NCI-H1048 (cell line): ENCODE measurements at places on chromosomes 6 and 20.

- no peak for DNase-seq
These were observed 170.6 kb downstream of the TASP1 start for GRCh38 chr20:13468166-13468565.

GRCh38 chr6:160036331-160036695 lies 67.4 kb downstream of the IGF2R start:
- no peak for DNase-seq

DNA sequence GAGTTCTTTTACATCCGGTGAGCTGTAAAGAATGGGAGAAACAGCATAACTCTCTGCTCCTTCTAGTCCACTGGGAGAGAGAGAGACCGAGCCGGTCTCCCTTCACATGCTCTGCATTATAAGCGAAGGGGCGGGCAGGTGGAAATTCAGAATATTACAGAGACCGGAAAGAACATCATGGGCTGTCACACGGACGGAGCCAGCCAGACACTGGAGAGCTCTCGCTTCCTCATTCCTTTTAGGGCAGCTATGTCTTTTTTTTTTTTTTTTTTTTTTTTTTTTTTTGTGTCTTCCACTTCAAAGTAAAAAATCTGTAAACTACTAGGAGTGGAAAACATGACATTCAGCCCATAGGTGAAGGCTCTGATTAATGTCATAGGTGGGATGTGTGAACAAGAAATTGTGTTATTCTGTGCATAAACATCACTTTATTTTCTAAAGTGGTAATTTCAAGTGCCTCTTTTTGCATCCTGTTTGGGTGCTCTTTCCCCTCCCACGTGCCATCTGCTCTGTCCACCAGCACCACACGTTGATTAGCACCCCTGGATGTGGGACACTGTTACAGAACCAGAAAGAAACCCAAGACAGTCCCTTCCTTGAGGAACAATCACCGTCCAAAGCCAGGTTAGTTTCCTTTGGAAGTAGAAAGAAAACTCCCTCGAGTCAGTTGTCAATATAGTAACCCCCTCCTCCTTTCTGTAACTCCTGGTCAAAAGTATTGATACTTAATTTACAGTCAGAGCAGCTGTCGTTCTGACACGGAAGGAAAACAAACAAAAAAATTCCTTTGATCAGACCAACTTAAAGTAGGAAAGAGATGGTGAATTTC lies at the start of gene TAGAP:
TAGAP (minus strand) TSS at position 93 of the 829 bp plus-strand sequence. CDS start 845 bp downstream, outside the sequence.
- DNase-seq: no peak

DNA sequence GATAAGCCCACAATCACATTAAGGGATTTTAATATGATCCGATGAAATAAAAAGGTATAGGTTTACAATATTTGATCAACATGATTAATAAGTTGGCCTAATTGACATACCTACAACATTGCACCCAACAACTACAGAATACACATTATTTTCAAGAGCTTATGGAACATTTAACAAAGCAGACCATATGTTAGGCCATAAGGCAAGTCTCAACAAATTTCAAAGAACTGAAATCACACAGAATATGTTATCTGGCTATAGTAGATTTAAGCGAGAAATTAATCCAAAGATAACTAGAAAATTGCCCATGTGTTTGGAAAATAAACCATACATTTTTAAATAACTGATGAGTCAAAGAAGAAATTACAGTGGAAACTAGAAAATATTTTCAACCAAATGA lies 126.0 kb upstream of the KCNG1 start:
- DNase-seq: no peak

- DNase-seq: no peak
These were observed 139.1 kb upstream of the LAMP5 start for GRCh38 chr20:9375221-9375681.

- DNase-seq: no peak
These were observed 85.4 kb upstream of the HCRTR2 start for GRCh38 chr6:55088902-55089301.

DNA sequence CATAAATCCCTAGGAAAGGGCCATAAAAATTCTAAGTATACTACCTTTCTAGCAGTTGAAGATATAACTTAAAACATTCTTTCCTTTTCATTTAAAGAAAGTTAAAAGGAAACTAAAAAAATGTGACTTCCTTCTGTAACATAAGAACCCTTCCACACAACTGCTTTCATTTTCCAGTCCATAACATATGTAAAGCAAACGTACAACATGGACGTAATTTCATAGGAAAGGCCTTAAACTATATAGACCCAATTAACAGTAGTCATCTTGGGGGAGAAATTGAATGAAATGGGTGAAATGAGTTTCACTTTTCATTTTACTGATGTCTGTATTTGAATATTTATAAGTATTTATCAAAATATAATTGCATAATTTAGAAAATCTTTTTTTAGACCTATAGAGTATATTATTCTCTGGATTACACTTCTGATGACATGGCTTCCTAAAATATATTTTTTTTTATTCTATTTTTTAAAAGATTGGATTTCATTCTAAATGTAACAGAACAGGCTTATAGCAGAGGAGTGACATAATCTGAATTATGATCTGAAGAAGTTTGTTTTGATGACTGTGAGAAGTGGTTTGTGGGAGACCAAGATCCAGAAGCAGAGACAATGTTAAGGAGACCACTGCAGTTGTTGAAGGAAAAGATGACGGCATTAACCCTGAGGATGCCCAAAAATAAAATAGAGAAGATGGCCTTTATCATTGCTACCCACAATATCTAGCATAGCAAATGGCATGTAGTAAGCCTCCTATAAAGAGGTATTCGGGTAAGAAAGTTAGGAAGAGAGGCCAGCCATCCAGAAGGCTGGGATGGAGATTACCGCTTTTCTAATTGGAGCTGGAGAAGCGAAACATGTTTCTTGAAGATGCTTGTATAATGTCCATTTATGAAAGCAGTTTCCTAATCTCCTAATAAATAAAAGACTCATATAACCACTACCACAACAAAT lies 260.4 kb downstream of the PTPRK start:
- no peak for DNase-seq

DNA sequence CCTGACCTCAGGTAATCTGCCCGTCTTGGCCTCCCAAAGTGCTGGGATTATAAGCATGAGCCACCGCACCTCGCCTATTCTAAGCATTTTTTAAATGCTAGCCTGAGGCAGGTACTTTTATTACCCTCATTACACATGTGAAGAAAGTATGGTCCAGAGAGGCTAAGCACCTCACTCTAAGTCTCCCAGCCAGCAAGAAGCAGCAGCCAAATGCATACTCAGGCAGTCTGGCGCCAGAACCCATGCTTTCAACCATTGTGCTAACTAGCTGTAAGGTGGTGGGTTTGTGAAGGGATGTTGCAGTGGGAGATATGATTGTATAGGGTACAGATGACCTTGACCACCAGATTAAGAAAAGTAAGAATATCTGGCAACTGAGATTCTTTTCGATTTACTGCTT lies 26.1 kb upstream of the RIPOR2 start:
- DNase-seq: no peak

GRCh38 chr20:48760403-48760983 lies 67.3 kb downstream of the PREX1 start:
- no peak for DNase-seq

GRCh38 chr20:62219992-62220665 lies at the start of gene HRH3:
Gene HRH3, minus strand, starts transcription at chr20:62220278. Its CDS starts 308 bp downstream, at chr20:62219970.
- no peak for DNase-seq

DNA sequence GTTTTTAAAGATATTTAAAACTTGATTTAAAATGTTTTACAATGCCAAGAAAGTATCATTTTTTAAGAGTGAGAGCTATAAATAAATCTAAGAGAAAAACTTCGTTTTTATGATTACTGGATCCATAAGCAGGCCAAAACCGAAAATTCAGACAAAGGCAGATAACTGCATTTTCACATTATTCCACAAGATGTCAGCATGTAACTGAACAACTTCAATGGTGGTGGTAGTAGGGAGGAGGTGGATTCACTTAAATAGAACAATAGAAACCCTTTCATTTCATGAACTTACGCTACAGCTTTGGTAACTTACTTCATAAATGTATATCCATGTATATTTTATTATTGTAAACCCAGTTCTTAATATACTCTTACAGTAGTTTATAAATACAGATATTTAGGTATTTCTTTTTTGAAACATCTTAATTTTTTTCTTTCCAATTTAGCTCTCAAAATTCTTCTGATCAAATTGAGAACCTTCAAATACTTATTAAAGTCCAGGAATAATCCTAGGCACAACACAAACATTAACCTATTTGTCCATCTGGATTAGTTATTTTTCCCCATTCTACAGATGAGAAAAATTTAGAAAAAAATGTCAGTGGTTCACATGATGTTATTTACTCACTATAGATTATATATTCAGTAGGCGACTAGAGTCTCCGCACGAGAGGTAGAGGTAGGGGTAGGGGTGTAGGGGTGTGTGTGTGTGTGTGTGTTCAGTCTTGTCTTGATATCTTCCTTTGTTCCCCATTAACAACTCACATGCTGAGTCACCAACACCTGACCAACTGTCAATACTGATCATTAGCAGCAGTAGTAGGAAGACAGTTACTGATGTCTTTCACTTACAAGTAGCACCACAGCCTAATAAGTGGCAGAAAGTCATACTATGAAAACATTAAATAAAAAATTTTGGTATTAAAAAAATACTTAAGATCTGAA lies 111.5 kb downstream of the ARHGAP18 start:
- peak; percentile 57 for DNase-seq

GRCh38 chr6:129908356-129908755 lies 47.2 kb upstream of the TMEM244 start:
- no peak for DNase-seq

DNA sequence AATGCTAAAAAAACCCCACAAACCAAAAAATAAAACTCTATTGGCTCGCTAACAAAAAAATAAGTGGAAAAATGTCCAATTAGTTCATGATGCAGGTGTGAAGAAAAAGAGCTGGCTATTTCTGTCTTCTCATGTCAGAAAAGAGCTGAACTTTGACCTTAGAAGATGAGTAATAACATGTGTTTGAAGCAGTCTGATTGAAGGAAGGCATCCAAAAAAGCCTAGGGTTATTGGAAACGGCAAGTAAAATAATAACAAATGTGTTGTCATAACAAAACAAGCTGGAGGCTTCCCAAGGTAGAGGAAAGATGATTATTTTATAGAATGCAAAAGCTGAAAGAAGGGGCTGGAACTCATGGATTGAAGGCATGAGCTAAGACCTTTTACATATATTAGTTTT lies 94.4 kb upstream of the FAM184A start:
- no peak for DNase-seq

DNA sequence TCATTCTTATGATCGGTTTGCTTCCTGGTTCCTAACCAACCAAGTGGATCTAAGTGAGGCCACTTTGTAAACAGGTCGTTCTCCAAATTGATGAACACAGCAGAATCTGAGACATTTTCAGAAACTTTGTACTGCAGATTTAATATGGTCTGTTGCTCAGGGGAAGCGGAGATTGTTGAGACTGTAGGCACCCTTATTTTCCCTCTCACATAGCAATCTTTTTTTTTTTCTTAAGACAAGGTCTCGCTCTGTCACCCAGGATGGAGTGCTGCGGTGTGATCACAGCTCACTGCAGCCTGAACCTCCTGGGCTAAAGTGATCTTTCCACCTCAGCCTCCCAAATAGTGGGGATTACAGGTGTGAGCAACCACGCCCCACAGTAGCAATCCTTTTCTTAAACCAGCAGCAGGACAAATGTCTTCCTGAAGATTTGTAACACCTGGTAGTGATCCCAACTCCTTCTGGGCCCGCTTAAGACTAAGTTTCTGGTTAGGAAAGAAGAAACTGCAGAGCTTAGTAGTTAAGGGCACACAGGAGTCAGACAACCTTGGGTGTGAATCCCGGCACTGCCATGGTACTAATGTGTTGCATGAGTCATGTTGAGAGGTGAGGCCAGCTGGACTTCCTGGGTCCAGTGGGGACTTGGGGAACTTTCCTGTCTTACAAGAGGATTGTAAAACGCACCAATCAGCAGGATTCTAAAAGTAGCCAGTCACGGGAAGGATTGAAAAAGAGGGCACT lies 48.4 kb upstream of the EZR start:
- DNase-seq: no peak

GRCh38 chr6:83514866-83515466 lies 2.6 kb downstream of the PRSS35 start:
- no peak for DNase-seq

- no peak for DNase-seq
These were observed 82.3 kb upstream of the PLCB4 start for GRCh38 chr20:8986631-8987030.

- no peak for DNase-seq
These were observed 54.6 kb downstream of the FYN start for GRCh38 chr6:111818539-111819226.

GRCh38 chr6:152355166-152355565 lies 282.0 kb downstream of the SYNE1 start:
- no peak for DNase-seq

- no peak for DNase-seq
These were observed 12.2 kb upstream of the KCNK15 start for GRCh38 chr20:44733341-44734069.

- no peak for DNase-seq
These were observed 81.8 kb upstream of the EYA4 start for GRCh38 chr6:133159255-133159795.

DNA sequence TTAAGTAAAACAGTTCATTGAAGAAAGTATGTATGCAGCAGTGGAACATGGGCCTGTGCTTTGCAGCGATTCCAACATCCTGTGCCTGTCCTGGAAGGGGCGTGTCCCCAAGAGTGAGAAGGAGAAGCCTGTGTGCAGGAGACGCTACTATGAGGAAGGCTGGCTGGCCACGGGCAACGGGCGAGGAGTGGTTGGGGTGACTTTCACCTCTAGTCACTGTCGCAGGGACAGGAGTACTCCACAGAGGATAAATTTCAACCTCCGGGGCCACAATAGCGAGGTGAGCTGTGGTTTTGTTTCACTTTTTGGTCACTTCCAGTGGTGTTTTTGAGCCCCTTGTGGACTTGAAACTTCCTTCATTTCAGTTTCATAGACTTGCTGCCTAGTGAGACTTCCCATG lies 1.7 kb downstream of the TULP4 start:
- DNase-seq: no peak
